Activated CD4-positive, alpha-beta T cell treated with anti-CD3 and anti-CD28 coated beads for 24 hours (primary cell): ENCODE measurements at places on chromosomes 3 and 15.

DNA sequence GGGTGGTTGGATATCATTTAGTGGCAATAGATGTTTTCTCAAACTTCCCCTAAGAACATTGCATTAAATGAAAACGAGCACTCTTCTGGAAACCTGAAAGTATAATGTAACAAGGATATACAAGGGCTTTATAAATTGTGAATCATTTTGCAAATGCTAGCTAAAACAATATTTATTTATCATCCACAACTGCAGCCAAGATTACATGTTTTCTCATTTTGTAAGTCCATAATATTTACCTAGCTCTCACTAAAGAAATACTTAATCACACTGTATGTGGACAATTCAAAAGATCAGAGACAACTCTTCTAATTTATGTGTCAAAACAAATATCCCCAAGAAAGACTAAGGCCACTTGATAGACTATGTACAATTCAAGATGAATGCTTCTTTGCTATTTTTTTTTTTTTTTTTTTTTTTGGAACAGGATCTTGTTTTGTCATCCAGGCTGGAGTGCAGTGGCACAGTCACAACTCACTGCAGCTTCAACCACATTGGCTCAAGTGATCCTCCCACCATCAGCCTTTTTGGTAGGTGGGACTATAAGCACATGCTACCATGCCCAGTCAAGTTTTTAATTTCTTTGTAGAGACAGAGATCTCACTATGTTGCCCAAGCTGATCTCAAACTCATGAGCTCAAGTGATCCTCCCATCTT, 427.7 kb upstream of the THBS1 start:
- no peak for DNase-seq

DNA sequence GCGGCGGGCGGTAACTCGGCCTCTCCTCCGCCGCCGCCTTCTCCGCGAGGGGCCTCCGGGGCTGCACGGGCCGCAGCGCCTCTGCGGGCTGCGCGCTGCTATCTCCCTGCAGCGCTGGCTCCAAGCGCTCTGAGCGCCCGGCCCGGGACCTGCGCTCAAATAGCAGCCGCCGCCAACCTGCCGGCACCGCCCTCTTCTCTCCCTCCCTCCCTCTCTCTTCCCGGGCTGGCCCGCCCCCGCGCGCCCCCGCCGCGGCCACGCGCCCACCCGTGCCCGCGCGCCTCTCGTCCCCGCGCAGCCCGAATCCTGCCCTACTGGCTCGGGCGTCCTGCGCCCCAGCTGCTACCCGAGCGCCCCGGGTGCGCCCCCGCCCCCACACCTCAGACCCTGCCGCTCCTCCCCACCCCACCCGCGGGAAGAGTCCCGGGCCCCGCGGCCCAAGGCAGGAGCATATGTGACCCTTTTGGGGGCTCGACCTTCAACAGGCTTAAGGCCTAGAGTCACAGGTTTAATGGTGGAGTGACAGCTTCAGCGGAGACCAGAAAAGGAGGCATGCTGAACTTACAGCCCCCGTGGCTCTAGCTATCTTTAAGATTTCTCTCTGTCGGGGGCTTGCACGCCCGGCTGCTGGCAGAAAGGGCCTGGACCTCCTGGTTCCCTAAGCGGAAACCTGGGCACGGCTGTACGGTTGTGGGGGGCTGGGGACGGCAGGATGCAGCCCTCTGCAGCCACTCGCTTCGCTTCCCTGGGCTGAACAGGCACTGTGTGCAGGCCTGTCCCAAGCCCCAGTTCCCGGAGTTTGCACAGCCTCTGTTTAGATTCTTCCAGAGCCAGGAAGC, at the start of gene CACNA2D2:
Gene CACNA2D2 (minus strand): TSS at position 131 of the 839 bp plus-strand sequence. CDS start 211 bp downstream, outside the sequence.
- DNase-seq: peak; percentile 32

- DNase-seq: no peak
These were observed 19.0 kb downstream of the TM4SF4 start for GRCh38 chr3:149493315-149494021.

DNA sequence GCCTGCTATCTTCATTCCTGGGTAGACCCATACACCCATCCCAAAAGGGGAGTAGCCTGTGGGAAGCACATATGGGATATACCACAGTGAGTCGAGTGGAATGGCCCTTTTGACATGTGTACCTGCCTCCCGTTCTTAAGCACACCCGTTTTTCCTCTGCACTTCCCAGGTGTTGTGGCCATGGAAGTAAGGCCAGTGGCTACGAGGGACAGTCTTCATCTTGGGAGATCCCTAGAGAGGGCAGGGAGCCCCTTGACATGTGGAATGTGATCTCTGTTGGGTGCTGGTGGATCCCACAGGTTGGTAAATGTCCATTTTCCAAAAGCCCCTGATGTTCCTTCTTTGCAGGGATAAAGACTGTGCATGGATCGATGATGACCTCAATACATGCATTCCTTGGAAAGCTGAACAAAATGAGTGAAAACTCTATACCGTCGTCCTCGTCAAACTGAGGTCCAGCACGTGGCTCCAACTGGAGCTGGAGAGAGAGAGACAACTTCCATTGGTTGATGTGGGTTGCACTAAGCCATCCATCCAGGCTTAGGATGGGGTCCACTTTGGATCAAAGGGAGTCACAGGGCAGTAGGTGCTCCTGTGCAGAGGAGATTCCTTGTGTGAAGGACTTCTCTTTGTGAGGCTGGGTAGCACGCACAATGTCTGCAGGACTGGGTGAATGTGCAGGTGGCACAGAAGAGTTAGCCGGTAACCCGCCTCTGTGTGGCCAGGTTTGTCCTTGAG, 136.8 kb downstream of the SNRPN start:
- DNase-seq: no peak

DNA sequence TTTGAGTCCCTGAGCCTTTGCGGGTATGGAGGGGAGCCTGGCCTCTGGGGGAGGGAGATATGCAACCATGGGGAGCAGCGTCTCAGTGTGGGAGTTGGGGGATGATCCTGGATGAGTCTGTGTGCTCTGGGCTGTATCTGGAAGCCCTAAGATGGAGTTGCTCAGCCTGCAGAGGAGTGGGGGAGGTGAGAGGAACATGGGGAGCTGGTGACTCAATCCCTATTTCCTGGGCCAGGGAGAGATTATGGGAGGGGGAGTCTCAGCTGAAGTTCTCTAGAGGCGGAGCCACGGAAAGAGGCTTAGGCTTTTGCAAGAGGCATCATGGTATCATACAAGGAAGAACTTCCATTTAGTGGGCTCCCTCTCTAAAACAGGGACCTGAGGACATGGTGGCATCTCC, 59.5 kb upstream of the TMEM115 start:
- no peak for DNase-seq

GRCh38 chr3:84965141-84965540, 6.4 kb downstream of the CADM2 start:
- no peak for DNase-seq

GRCh38 chr3:116281313-116282143, 163.8 kb downstream of the LSAMP start:
- DNase-seq: no peak

DNA sequence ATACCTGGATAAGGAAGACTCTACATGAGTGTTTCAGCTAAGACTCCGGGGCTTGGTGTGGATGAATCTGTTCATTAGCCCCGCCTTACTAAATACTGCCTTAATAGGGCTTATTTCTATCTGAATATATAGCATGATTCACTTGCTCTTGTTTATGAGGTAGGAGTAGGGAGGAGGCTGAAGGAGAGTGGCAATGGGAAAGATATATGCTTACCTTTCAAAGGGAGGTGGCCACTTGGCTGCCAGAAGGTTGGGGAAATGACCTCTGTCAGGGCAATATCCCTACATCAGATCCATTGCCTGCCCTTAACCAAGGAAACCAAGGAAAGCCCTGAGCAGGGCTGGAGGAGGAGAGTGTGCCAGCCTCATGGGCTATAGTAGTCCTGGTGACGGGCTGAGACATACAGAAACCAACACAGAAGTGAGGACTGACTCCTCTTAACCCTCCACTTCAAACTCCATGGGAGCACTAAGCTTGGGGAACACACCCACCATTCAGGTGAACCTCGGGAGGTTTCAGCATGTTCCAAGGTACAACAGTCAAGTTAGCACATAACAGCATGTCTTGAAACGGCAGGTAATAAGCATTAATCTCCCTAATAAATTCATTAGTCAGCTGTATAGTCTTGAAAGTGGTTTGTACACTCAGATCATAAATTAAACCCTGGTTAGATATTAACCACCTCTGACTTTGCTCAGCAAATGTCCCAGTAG, 80.1 kb downstream of the EOMES start:
- DNase-seq: no peak

DNA sequence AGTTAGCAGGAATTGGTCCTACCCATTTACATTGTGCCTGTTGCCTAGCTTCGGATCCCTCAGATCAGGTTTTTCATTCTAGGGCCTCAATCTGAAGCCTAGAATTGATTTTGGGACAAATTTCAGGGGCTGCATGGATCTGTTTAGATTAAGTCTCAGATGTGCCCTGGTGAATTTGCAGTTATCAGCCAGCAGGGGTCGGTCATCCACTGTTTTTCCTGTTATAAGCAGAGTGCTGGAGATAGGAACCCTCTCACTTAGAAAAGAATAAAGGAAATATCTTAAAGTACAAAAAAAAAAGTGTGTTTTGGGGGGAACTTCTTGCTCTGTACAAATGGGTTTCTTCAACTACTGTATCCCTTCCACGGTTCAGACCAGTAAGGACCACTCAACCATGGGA, 212.5 kb downstream of the BCHE start:
- DNase-seq: no peak

- peak; percentile 7 for DNase-seq
These were observed 172.7 kb downstream of the WDR72 start for GRCh38 chr15:53586799-53587198.

- DNase-seq: no peak
These were observed 153.5 kb upstream of the LMCD1 start for GRCh38 chr3:8348076-8348475.

DNA sequence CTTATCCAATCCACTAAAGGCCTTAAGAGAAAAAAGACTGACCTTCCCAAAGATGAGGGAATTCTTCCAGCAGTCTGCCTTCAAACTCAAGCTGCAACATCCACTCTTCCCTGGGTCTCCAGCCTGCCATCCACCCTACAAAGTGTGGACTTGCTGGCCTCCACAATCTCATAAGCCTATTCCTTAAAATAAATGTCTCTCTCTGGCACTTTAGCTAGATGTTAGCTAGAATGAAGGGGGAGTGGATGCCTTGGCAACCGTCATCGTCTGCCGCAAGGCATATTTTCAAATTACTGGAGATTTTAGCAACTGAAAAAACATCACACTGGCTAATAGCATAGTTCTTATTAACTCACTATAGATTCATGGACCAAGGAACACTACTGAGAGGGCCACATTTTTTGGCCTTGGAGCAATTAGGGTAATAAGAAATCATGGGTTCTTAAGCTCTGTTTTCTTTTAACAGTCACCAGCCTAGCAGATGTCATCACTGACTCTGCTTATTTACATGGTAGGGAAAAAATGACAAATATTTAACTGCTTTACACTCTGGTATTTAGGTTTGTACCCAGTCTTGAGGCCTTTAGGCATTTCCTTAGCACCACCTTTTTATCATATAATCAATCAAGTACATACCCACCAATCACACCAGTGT, 245.3 kb downstream of the MYRIP start:
- DNase-seq: no peak

DNA sequence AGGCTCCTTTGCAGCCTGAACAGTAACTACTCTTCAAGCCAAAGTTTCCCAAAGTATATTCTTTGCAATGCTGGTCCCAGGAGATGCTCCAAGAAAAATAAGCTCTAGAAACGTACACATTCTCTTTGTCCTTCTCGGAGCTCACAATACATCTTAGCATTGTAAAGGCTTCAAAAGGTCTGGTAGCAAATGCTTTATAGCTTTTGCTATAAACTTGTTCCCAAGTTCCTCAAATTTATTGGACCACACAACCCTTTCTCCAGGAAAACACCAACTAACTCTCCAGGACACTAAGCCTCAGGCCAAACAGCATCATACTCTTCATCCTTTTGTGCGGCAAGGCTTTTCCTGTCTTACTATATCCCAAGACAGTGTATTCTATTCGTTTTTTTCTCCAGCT, 455.6 kb upstream of the PROK2 start:
- no peak for DNase-seq

DNA sequence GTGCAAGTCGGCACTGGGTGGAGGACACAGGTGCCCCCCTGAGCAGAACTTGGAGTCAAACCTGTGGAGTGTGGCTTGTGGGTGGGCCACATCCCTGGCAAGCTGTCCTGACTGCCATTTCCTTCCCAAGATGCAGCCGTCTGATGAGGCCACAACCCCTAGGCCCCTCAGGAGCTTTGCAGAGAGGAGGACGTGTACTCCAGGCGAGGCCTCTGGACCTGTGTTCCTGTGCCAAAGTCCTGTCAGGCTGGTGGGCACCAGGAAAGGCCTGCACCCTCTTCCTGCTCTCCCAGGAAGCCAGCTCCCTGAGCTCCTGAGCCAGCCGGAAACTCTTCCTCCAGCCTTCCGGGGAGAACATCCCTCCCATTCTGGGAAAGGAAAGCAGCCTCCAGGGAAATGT, 48.5 kb downstream of the CMTM6 start:
- DNase-seq: no peak

DNA sequence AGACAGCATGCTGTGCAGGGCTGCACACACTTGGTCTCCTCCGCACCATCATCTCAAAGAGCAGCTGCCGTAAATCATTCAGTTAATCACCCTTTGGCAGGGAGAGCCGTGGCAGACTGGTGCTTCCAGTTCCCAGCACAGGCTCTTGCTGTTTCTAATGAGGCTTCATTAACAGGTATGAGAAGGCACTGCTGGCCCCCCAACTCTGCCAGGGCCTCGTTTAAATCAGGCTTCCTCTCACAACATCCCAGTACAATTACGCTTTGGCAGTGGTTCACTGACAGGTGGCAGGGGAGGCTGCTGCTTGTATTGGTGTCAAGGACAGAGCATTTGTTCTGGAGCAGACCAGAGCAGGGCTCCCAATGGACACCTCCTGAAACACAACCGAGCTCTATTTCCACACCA, 77.1 kb downstream of the BFSP2 start:
- no peak for DNase-seq

DNA sequence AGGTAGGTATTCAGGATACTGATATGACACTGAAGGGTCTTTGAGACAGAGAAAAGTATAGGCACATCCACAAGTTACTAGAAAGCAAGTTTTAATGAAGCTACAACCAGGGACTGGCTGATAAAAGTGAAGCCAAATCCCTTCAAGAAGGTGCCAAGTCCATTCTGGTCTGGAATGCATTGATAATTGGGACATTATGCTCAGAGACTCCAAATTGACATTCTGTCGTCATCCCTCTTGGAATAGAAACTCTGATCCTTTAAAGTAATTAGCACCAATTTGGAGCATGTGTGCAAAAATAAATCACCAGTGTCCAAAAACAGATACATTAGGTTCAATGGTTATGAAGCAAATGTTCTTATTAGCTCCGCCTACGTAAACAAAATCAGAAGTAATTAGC, 47.3 kb upstream of the BCL6 start:
- no peak for DNase-seq

- DNase-seq: no peak
These were observed 243.5 kb upstream of the UBE2E2 start for GRCh38 chr3:22959593-22959992.

- no peak for DNase-seq
These were observed 6.0 kb downstream of the CHCHD4 start for GRCh38 chr3:14118400-14119381.

- DNase-seq: no peak
These were observed 40.7 kb downstream of the SUMF1 start for GRCh38 chr3:4426261-4426781.
